Osteoblast (primary cell): ENCODE measurements at places on chromosomes 7 and 10. TPM values are rescaled to one million over a fixed set of nuclear protein-coding genes. Genes with fewer than 3 reads are reported as not detected.

The FGFR2 gene
- total RNA-seq, result 9.7 and 13.8 TPM in 2 replicates

DNA sequence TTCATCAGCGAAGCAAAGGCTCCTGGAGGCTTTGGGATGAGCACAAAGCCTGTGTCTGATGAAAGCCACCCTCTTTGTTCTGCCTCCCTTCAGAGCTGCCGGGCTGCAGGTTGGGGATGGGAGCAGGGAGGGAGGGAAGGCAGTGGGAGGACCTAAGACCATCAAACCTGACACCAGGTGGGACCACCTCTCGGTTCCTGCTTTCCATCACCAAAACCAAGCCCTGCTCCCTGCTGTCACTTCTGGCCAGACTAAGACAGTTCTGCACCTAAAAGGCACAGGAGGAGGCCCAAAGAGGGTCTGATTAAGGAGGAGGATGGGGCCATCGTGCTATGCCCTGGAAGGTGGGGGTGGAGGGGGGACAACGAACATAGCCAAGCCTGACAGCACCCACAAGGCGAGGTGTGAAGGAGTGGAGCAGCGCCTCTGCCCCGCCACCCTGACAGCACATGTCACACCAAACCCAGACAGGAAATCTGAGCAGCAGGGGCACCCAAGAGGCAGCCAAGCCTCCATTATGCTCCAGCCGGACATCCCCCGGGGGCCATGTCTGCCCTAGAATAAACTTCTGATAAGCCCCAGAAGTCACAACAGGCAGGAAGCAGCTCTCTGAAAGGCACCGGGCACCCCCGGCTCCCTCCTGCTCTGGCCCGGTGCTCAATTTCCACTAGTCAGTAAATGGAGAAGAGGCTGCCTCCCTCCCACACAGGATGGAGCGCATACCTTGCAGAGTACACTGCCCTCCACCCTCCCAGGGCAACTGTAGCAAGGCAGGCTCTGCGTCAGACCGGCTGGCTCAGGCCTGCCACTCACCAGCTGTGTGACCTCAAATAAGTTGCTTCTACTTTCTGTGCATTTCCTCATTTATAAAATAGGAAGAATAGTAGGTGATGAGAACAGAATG is 48.9 kb downstream of the DLG5 start:
- peak; percentile 90 for DNase-seq

The LIPF gene
- not detected in 2 replicates for total RNA-seq

- no peak for DNase-seq
These were observed 27.9 kb downstream of the HYAL4 start for GRCh38 chr7:123872908-123873307.

The GNAT3 gene
- total RNA-seq, result not detected in 2 replicates

The FGL2 gene
- under 0.01 TPM in 2 replicates for total RNA-seq

GRCh38 chr7:12403287-12404181 is at the start of gene VWDE:
TSS of gene VWDE (minus strand) at chr7:12403865. CDS start at chr7:12403716, 149 bp downstream.
- peak; percentile 61 for DNase-seq

DNA sequence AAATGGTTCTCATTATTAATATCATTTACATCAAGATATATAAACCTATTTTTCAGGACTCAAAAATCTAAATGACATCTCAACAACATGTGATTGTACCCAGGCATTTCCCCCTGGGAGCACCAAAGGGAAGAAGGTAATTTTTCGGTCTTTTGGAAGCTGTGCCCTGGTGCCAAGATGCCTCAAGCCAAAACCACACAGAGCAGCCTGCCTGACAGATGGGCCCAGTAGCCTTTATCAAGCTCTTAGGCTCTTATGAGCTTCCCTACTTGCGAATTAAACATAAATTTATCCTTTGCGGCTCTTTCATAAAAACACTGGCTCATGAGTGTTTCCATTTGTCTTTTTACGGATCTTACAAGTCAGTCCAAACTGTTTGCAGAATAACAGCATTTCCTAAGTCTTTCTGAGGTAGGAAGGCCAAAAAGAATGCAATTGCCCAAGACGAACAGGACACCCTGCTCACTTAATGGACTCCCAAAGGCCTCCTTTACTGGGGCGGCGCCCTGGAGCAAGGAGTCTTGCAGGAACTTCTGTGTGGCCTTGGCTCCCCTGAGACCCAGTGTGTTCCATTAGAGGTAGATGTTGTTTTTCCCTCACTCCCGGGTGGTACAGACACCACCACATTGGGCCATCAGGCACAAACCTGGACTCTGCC is 4.1 kb upstream of the RASSF4 start:
- peak; percentile 21 for DNase-seq

The NEUROD6 gene
- not detected in 2 replicates for total RNA-seq

DNA sequence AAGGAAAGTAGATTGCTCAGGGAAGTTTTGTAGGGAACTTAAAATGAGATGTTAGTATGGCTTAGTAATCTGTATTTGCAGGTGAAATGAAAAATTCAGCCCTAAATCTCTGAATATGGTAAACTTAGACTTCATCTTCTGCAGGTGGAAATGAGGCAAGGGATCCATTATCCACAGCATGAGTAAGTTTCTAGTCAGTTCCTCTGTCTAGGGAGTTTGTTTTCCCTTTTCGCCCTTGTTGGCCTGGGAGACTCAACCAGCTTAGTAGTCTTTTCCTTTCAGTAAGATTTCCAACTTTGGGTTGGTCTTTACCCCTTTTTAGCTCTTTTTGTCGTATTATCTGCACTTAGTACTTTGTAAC is 65.6 kb downstream of the ZEB1 start:
- no peak for DNase-seq

The WDFY4 gene
- under 0.01 and 0.36 TPM in 2 replicates for total RNA-seq

- DNase-seq, result no peak
These were observed 526.7 kb upstream of the LRRN3 start for GRCh38 chr7:110564246-110564645.

The ASCC1 gene
- total RNA-seq, result 40.2 and 50.1 TPM in 2 replicates

The RPEL1 gene
- total RNA-seq, result 0.29 and 0.36 TPM in 2 replicates

DNA sequence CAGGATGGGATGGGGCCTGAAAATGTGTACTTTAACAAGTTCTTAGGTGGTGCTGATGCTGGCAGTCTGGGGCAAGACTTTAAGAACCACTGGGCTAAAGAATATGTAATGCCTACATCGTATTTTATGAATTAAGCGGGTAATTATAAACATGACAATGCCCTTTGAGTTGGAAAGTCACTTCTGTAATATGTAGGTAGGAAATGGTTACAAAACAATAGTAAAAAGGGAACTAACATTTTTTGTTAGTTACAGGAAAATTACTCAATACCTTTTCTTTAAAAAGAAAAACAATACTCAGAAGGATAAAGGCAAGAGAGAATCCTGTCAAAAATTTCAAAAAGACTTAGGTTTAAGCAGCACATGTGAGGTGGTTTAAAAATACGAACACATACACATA is 48.3 kb upstream of the STEAP4 start:
- no peak for DNase-seq

The MMP21 gene
- not detected in 2 replicates for total RNA-seq

DNA sequence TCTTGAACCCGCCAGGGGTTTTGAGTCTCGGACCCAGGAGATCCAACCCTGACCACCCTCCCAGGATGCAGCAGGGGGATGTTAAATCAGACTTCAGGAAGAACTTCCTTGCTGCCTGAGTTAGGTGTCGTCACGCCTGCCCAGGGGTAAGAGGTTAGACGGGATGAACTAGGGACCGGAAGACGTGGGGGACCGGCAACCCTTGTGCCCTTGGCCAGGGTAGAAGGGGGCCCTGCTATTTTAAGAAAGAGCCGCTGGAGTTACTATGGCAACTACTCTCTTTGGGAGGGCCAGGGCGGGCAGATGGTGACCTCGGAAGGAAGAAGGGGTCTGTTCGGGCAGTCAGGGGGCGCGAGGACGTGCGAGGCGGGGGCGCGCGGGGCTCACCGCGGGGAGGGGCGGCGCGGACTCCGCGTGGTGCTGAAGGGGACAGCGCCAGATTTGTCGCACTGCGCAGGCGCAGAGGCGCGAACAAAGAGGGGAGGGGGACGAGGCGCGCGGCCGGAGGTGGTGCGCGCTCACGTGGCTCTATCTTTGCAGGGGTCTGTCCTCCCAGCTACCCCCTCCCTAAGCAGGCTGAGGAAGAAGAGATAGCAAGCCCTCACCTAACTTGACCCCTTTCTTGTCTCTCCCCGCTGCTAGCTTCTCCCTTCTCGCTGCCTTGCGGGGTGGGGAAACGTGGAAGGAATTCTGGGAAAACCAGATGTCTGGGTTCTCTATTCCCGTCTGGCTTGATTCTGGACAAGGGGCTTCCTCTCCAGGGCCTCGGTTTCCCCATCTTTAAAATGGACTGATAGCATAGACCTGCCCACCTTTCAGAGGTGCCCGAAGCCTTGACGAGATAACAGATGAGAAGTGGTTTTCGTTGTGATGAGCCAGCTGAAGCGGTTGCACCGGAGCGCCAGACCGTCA is 940 bp upstream of the PSD start:
- peak; percentile 94 for DNase-seq

GRCh38 chr10:63072951-63073350 is 60.2 kb upstream of the NRBF2 start:
- no peak for DNase-seq

DNA sequence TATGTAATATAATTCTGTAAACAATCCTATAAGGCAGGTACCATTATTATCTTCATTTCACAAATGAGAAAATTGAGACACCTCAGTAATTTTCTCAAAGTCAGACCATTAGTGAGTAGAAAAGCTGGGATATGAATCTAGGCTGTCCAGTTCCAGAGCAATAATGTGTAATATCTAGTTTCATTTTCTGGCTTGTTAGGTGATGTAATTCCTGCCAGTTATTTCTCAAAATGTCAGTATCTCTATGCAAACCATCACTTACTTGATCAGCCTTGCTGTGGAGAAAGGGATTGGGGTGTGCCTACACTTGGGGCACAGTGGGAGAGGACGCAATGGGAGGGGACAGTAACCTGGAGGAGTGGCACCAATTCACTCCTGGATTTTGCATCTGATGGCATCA is 157.5 kb downstream of the LYZL1 start:
- no peak for DNase-seq

- DNase-seq, result peak; percentile 45
These were observed 1.9 kb upstream of the BHLHA15 start for GRCh38 chr7:98209166-98209920.

DNA sequence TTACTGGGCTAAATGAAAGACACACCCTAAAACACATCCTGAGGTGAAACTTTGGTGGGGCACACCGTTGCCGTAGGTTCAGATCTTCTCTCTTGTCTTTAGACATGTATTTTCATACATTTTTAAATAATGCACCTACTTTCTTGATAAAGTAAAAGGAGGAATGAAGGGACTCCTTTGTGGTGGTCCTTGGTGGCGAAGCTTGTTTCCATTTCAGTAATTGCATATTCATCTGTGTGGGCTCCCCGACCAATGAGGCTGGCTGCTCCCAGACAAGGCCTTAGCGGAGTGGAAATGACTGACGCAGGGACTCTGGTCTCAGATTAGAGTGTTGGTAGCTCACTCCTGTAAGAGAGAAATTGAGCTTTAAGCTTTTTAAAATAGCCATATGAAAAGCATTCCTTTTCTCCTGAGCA is 815 bp downstream of the CCSER2 start:
- peak; percentile 66 for DNase-seq

- DNase-seq, result no peak
These were observed 46.1 kb upstream of the SLF2 start for GRCh38 chr10:100866575-100867098.

The HTRA1 gene
- 392 and 413 TPM in 2 replicates for total RNA-seq

DNA sequence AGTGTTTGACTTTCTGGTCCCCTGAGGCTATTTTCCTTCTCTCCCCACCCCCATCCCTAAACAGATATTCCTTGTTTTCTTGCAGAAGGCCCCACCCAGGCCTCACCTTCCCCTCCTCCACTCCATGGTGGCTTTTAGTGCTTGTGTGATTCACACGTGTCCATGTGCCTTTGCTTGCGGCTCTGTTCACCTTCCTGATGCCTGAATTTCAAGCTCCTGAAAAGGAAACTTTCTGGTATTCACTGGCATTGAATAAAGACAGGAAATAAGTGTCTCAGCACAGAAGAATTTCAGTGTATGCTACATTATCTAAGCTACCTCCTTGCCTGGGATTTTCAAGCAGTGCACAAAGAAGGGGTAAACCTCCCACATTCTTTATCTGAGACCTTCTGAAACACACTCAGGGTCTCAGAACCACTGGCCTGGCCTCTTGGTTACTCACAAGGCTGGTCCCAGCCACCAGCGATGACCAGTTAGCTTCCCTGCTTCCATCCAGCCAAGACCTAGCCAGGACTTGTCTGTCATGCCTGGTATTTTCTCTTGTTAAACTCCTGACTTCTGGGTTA is 17.2 kb upstream of the UBE2H start:
- no peak for DNase-seq

The DDX50 gene
- 47.0 and 47.1 TPM in 2 replicates for total RNA-seq

- no peak for DNase-seq
These were observed 58.2 kb upstream of the CYTH3 start for GRCh38 chr7:6330657-6331056.

DNA sequence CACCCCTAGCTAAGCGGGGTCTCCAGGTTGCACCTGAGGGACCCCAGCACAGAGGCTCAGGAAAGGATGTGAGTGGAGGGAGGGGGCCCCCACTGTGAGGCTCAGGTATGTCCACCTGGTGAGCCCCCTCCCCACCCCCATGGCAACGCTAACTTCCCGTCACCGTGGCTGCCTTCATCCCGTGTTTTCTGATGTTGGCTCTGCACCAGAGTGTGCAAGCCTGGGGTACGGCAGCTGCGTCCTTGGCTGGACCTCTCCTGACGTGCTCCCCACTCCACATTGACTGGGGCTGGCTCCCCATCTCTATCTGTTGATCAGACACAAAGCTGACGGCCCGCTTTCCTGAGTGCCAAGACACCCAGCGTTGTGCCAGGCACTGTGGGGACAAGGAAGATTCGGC is 136.7 kb downstream of the ACTR3B start:
- no peak for DNase-seq

The ANKRD22 gene
- total RNA-seq, result under 0.01 TPM in 2 replicates

The CPN1 gene
- total RNA-seq, result not detected in 2 replicates

The GSTO2 gene
- total RNA-seq, result 1.8 and 2.2 TPM in 2 replicates
